NCI-H146 (cell line): ENCODE measurements at places on chromosomes 7 and 10.

GRCh38 chr7:101235050-101235449 lies 2.6 kb downstream of the CLDN15 start:
- DNase-seq, result no peak

GRCh38 chr7:8210845-8211724 lies 50.9 kb downstream of the ICA1 start:
- DNase-seq, result no peak

GRCh38 chr10:111017098-111017497 lies 59.7 kb upstream of the ADRA2A start:
- no peak for DNase-seq

DNA sequence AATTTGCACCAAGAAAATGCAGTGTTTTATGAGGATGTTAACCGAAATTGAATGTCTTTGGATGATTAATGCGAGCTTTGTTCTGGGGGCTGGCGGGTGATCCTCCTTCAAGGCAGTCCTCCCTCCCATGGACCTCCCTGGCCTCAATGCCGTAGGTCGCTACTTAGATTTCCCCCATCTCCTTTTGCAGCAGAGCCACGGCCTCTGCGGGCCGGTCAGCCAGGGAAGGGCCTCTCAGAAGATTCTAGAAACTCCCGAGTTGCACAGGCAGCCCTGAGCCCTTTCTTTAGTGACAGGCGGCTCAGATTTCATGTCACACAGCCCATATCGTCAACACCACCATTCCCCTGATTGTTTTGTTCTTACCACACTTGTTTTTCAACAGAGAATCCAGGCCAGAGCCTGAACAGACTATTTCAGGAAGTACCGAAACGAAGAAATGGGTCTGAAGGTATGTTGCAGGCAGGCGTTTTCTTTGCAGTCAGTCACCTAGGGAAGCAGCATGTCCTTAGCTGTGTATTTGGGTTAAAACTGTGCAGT lies 88.2 kb upstream of the SH2B2 start:
- no peak for DNase-seq

- DNase-seq, result no peak
Observed at GRCh38 chr7:50181081-50181480, 88.0 kb upstream of the ZPBP start.

DNA sequence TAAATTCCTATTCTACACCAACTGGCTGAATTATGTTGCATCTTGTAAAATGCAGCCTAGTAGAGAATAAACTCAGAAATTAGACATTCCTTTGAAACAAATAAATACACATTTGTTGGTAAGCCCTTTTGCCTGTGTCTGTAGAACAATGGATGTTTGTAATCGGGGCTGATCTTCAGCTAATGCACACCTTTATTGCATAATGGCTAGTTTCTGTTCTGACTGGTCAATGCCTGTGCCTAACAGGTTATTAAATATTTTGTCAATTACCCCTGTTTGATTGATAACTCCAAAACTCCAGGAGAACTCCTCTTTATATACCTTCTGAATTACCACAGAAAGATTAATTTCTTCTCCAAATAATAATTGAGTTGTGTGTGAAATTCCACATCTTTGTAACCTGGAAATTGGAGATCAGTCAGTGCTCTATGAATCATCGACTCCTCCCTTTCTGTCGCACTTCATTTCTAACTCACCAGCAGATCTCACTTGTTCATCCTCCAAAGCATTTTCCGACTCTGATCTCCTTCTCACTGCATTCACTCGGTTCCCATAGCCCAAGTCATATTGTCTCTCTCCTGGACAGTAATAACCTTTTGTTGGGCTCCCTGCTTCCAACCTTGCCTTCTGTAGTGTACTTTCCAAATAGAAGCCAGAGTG lies 196.0 kb upstream of the FZD1 start:
- DNase-seq, result no peak

DNA sequence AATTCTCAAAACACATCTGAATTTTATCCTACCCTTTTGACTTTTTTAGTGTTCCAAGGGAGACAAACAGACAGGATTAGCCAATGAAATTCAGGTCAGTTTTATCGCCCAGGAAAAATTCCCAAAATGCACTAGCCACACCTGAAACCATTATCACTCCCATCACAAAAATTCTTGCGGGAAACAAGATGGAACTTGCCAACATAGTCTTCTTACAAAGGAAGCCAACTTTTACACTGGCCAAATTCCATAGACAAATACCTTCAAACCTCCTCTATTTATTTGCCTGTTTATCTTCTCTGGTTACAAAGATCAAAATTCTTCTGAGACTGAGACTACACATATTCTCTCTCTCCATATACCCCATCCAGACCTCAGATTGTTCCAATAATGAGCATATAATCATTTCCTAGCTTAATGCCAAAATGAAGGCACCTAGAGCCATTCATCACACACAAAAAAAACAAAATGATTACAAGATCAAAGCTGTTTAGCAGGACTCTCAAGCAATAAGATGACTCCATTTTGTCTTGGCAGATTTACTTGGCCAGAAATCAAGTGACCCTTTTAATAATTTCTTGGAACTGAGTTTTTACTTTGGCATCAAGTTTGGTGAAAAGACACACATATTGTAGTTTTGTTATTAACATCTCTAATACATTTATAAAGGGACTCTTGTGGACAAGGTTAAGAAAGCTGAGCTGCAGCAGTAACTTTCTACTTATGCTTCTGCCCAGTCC lies 30.2 kb downstream of the MET start:
- DNase-seq, result no peak

DNA sequence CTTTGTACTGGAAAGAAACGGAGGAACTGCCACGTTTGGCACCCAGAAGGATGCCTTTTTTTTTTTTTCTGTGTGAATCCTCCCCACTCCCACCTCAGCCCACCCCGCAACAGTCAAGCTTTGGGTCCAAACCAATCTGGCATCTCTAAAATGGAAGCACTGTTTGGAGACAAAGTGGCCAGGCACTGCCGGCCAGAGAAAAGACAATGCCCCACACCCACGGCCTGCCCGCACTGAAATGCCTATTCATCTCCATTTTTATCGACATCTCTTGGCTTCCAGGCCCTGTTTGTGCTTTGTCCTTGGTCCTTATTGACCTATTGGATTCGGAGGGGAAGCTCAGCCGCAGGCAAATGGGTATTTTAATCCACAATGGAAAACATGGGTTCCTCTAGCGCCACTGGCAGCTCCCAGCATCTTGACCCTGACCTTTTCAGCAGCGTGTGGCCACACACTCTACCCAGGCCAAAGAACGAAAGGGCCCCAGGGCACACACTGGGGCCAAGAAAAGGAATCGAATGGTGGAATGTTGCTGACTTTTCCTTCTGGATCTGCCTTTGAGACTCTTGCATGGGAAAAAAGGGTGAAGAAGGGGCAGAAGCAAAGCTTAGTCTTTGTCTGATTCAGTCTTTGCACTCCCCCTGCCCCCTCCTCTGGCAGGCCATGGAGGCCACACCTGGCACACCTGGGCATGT lies 162.6 kb upstream of the CDCA7L start:
- no peak for DNase-seq

DNA sequence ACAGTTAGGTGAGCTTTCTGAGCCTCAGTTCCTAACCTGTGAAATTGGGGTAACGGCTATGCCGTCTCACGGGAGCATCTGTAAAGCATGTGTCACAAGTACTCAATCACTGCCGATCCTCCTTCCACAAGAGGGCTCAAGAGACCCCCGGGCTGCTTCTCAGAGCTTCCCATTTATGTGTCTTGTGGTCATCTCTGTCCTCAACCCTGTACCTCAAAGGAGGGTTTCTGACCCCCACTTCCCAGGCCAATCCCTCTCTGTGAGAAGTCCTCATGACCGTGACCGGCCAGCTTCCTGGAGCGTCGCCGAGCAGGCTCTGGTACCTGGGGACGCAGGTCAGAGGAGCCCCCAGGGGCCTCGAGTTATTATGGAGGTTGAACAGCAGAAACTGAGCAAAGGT lies 510 bp upstream of the TRPV5 start:
- DNase-seq, result no peak

DNA sequence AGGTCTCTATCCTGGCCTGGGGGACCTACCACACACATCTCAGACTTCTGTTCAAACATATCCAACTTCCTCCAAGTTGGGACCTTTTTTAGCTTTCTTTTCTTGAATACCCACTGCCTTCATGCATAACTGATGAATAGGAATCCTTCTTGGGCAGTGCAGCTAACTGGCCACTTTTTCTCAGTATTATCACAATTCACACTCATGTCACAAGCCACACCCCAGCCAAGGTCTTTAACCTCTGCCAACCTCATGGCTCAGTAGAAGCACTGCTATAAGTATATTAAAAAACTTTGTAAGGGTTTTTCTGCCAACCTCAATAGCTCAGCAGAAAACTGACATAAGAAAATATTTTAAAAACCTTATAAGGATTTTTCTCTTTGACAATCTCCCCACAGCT lies 44.5 kb downstream of the HHEX start:
- no peak for DNase-seq
